ENCODE measurements at places on chromosomes 2 and 18.

GRCh38 chr2:170204298-170204951, 26.5 kb downstream of the MYO3B start:
- no peak for DNase-seq

DNA sequence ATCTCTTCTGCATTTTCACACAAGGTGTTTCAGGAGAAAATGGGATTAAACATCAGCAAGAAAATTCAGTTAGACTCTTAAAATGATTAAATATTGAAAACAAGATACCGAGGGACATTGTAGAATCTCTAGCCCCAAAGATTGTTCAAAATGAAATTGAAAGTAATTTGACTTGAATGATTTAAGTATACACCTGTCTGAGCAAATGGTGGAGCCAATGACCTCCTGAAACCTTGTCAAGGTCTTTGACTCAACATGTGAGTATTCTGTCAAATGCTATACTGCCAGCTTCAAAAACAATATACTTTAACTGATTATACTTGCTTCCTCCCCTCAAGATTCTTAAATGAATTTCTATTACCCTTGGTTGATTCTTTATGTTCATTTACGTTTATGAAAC, 411.0 kb downstream of the DCC start:
- no peak for DNase-seq

GRCh38 chr2:183024339-183025095, 13.7 kb downstream of the NCKAP1 start:
- no peak for DNase-seq

DNA sequence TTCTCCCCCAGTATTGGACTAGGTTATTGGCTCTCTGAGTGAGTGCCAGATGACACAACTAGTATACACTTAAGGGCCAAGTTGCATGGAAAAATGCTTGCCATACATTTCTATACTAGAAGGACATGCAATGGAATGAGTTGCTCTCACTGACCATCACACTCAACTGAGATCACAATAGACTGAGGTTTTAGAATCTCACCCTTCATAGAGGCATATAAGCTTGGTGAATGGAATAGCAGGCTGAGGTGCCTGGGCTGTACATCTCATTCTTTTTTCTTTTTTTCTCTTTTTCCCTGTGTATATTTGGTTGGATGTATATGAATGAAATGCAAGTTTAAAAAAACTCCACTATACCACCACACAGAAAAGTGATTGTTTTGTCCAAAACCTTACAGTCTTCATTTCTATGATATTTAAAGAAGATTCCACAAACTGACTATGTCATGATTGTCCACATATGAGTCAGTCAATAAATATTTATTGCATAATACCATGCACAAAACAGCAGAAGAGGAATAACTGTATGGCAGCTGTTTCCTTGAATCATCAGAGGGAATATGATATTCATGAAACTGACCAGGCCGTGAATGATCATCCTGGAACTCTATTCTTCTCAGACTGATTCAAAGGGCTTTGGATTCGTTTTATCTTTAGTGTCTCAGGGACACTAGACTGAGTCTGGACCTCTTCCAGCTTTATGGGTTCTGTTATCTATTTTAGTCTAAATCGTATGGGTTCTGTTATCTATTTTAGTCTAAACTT, 122.6 kb upstream of the STK17B start:
- DNase-seq, result no peak

DNA sequence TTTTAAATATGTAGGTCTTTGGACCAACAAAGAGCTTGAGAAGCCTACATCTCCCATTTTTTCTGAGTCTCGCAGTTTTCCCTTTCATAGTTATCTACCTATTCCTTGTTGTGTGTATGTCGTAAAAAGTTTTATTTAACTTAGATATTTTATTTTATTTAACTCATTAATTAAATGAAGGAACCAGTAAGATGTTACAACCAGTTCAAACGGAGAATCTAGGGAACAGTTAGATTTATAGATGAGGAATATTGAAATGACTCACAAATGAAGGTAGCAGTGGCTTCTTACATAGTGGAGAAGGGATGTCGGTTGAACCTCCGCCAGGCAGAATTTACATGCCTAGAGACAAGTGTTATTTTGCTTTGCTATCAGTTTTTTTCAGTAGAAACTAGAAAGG, 48.5 kb upstream of the ZNF638 start:
- DNase-seq, result no peak

DNA sequence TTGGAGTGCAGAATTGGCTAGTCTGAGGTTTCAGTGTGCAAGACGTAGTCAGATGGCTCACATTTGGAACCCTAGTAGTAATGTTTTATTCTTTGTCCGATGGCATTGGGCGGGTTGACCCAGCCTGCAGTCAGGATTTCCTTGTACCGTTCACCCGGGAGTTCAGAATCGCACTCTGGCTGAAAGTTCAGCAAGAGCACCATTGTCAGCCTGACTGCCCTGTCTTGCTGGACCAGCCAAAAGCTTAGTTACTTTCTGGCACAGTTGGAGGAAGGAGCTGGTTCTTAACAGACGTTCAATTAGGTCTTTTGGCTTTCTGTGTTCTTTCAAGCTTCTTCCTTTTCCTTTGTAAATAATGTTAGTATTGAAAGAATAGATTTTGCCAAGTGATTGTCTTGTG, 18.6 kb downstream of the RMC1 start:
- no peak for DNase-seq
